NCI-H1417 (cell line): ENCODE measurements at places on chromosomes 16 and 17.

DNA sequence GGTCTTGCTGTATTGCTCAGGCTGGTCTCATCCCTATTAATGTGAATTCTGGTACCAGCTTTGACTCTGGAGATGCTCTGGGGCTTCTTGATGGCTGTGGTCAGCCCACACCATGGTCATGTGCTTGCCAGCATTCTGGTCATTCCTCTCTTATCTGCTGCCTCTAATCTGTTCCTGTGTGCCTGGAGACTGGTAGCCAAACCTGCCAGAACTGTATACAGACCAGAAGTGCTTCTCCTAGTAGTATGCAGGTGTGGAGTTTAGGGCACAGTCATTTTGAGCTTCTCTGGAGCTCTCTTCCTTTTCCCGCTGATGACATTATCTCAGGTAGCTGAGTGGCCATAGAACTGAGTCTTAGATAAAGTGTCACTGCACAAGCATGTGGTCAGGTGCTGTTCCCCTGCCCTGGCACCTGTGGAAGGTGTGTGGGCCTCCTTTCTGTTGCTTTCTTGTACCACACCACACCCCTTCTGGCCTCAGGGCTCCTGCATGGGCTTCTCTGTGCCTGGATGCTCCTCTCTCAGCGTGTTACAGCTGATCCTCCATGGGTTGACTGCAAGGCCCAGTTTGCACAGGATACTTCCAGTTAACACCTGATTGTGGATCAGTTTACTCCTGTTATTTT, 162.7 kb downstream of the SPECC1 start:
- no peak for DNase-seq

DNA sequence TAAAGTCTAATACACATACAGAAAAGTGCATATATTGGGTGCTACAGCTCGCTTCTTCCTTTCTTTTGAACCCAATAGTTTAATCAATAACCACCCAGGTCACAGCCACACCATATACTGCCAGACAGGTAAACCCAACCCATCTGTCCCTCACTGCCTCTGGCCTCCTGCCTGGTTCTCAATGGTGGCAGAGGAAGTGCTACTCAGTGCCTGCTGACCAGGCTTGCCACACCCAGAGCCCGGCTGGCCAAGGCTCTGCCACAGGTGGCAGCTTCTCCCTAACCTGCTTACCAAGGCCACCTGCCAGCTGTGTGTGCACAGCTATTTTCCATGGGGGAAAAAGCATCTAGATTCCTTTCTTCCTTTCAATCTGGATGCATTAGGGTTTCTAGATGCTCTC, 584 bp downstream of the PMP22 start:
- DNase-seq, result no peak

DNA sequence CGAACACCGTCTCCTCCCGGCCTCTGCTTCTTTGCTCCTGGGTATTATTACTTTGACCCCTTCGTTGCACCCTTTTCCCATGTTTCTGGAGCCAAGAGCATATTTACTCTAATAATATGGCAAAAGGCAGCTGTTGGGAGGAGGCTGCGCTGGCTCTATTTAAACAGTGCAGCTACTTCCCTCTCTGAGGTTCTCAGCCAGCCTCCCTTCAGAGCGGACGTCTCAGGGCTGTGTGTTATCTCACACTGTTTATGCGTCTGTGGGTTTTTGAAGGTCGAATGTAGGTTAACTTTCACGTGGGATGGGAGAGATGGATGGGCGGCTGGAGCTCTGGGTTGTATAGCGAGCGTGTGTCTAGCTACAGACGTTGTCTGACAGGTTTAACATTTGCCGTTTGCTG, 45.3 kb downstream of the COX4I1 start:
- no peak for DNase-seq

- DNase-seq, result no peak
Measured at GRCh38 chr16:89219365-89219764, 1.9 kb downstream of the ZNF778 start.

- no peak for DNase-seq
Measured at GRCh38 chr17:32484628-32485027, 2.2 kb upstream of the CDK5R1 start.

DNA sequence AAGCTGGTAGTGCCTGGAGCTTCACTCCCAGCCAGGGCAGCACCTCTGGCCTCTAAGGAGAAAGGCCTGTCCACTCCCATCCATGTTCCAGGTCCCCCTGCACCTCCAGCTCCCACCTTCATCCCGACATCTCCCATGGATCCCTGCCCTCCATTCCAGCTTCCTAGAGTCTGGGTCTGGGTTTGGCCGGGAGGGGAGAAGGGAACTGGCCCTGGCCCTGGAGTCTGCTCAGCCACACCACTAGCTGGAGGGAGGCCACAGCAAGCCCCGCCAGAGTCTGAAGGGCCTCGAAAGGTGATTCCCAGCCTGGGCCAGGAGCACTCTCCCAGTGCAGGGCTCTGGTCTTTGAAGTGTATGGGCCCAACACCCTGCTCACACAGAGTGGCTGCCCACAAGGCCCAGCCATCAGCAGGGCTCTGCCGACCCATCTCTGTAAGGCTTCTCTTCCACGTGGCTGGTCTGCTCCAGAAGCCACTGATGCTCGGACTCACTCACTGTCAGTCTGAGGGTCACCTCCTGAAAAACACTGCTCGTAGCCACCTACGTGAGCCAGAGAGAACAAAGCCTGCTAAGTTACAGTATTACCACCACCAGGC, 4.7 kb downstream of the NAT9 start:
- DNase-seq, result no peak

GRCh38 chr16:3922241-3922640, 41.7 kb upstream of the CREBBP start:
- DNase-seq, result no peak

DNA sequence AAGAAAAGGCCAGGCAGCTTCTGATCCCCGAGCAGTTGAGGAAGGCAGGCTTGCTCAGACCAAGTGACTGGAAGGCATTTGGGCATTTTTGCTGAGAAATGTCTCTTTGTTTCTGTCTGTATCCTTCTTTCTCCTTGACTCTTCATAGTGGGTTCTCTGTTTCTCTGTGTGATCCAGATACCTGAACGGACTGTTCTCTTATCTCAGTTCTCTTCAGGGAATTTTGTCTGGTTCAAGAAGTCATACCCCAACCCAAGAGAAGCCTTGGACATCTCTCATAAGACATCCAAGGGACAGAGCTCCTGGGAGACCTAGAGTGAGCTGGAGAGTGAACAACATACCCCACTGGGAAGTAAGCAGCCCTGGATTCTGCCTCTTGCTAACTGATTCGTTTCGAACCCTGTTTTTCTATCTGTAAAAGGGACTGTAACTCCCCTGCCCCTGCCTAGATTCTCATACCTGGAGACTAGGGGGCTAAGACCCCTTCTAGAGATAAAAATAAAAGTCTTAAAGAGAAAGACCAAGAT, 541 bp downstream of the CCL3 start:
- no peak for DNase-seq

- no peak for DNase-seq
Measured at GRCh38 chr17:44375196-44376017, 11.8 kb upstream of the FAM171A2 start.

- DNase-seq, result no peak
Measured at GRCh38 chr16:15403392-15403995, 7.9 kb downstream of the MPV17L start.

DNA sequence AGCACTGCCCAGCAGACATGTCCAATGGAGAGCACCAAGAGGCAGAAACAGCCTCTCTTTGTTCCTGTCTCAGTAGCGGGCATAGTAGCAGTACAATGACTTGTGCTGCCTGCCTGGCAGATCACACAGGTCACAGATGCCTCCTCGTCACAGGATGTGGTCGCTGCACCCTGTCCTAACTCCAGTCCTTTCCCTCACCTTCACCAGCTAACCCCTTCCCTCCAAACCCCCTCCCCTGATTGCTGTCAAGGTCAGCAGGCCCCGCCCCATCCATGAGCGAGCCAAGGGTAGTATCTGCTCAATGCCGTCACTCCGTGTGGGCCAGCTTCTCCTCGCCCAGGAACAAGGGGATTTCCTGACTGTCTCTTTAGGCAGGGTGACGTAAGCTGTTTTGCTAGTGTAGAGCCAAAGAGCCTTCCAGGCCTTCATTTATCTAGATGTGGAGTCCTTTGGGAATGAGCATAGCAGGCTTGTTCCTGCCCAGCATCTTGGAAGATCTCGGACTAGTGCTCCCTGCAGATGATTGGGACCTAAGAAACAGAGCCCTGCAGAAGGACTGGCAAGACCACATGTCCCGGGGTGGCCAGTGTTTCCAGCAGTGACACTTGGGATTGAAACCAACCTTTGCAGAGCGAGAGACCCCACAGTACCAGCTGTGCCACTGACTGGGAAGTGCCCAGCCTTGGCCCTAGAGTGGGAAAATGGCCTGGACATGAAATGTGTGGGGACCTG, 75.9 kb upstream of the TNRC6C start:
- DNase-seq, result no peak

- DNase-seq, result no peak
Measured at GRCh38 chr16:49635591-49636581, 220.0 kb downstream of the ZNF423 start.

- DNase-seq, result no peak
Measured at GRCh38 chr17:46086821-46087220, 87.8 kb downstream of the STH start.

DNA sequence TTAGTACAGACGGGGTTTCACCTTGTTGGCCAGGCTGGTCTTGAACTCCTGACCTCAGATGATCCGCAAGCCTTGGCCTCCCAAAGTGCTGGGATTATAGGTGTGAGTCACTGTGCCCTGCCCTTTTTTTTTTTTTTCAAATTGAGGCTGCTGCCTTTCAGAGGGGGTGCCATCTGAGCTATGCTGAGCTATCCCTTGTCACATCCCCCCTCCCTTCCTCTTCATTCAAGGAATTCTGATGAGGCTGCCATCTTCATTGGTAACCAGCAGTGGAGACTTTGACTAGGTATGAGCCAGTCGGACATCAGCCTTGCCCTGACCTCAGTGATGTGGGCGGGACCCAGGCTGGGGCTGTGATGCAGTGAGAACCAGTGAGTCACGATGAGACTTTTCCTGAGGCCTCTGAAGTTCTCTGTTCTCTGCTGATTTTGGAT, 24.4 kb upstream of the GPT2 start:
- DNase-seq, result no peak

- peak; percentile 68 for DNase-seq
Measured at GRCh38 chr16:79008869-79009179, 591.7 kb downstream of the MAF start.

GRCh38 chr17:57294101-57294500, 37.8 kb downstream of the MSI2 start:
- peak; percentile 81 for DNase-seq

DNA sequence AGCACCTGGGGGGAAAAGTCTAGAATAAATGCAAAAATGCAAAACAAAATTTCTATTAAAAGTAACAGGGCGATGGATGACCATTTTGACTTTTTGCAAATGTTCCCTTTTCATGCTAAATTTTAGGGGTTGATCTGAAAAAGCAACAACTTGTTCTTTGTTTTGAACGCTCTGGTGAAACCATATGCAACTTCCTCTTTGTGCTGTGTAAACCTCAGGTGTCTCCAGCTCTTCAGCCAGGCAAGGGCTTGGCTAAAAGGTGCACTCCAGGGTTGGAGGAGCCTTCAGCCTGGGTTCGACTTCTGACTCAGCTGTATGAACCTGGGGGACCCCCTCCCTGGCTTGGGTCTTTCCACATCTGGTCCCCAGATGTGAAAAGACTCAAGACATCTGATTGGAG, 9.5 kb downstream of the IRF8 start:
- DNase-seq, result no peak

GRCh38 chr17:60256174-60256573, 106.4 kb downstream of the CA4 start:
- DNase-seq, result no peak

DNA sequence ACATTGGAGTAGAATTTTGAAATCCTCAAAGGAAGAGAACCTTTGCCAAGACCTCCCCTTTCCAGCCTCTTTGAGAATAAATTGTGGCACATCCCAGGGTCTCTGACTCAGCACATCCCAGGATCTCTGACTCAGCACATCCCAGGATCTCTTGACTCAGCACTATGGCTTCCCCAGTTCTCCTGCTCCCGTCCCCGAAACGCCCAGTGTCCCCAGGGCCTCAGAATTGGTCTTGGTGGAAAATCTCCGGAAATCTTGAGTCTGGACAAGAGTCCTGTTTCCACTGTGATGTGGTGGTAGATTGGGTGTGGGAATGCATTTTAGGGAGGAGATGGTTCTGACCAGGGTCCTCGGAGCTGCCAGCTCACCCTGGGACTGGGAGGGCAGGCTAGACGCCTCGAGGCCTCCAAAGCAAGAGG, 19.2 kb downstream of the PLXDC1 start:
- no peak for DNase-seq

DNA sequence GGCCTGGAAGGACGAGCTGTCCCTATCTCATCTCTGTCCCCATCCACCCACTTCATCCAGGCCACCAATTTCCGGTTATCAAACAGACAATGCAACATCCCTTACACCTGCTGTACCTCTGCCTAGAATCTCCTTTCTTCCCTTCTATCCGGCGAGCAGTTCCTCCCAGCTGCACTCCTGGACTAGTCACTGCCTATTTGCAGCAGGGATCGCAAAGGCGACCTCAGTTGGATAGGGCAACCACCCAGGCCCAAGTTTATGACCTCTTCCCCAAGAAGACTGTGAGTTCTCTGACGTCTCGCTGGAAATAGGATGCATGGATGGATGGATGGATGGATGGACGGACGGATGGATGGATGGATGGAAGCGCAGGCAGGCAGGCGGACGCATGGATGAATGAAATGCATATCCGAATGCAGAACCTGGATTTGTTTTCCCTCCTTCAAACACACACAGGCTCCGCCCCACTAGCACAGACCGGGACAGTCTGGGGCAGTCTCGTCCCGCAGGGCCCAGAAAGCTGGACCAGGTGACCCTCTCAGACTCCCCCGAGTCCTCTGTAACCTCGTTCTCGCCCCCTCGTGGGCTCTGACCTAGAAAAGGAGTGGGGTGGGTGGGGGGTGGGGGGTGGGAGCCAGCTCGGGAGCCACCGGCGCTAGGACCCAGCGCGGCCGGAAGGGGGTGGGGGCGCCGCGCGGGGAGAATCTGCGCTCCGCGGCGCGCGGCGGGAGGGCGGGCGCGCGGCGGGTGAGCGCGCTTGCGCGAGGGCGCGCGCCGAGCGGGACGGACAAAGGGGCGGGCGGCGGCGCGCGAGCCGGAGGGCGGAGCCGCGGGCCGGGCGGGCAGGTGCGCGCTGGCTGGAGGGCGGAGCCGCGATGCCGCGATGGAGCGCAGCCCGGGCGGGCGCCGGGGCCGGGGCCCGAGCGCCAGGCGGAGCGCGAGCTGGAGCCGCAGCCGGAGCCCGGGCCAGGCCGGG, at the start of gene SBK1:
Gene SBK1, plus strand, starts transcription at position 875 of the 976 bp plus-strand sequence. CDS start 24,867 bp downstream, outside the sequence.
- peak; percentile 86 for DNase-seq

- peak; percentile 44 for DNase-seq
Measured at GRCh38 chr16:4846503-4846900, 586 bp downstream of the GLYR1 start.
